D341Med (cell line): ENCODE measurements at places on chromosomes 11 and 22.

- no peak for DNase-seq
Measured at GRCh38 chr22:39546889-39547586, 14.5 kb upstream of the RPS19BP1 start.

GRCh38 chr11:9385327-9385899 lies 961 bp downstream of the IPO7 start:
- DNase-seq, result no peak

- no peak for DNase-seq
Measured at GRCh38 chr11:227824-228379, 8.2 kb downstream of the SIRT3 start.

DNA sequence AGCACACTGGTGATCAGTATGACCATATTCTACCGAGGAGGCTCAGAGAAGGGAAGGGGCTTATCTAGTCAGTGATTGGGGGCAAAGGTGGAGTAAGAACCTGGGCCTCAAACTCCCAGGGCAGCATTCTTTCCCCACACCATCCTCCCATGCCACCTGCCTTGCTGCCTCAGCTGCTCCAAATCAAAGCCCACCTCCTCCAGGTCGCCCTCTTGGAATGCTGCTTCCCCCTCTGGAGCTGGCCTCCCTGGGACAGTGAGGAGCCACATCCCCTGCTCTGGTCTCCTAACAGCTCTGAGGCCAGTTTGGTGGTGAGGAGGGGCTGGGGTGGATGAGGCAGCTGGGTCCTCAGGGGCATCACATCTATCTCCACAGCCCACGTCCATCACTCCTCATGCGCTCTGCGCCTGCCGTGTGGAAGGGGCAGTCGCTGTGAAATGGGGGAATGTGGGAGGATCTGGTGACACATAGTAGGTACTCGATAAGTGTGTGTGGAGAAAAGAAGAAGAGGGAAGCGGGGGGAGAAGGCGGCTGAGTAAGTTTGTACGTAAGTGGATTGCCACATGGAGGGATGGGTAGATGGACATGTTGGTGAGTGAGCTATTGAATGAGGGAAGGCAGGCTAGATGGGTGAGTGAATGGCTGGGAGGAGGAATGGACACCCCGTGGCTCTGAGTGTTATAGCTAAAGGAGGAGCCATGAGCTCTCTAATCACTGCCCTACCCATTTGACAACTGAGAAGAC lies 16.1 kb upstream of the ARHGEF17 start:
- DNase-seq, result no peak

- DNase-seq, result no peak
Measured at GRCh38 chr22:43164636-43165035, 13.3 kb downstream of the TSPO start.

GRCh38 chr11:134761386-134761785 lies 349.3 kb upstream of the B3GAT1 start:
- peak; percentile 83 for DNase-seq

- no peak for DNase-seq
Measured at GRCh38 chr11:134350381-134350780, 18.6 kb downstream of the GLB1L2 start.

GRCh38 chr11:116813781-116814471 lies 9.2 kb downstream of the APOA4 start:
- no peak for DNase-seq

- DNase-seq, result no peak
Measured at GRCh38 chr22:35575116-35575748, 34.6 kb downstream of the RASD2 start.

DNA sequence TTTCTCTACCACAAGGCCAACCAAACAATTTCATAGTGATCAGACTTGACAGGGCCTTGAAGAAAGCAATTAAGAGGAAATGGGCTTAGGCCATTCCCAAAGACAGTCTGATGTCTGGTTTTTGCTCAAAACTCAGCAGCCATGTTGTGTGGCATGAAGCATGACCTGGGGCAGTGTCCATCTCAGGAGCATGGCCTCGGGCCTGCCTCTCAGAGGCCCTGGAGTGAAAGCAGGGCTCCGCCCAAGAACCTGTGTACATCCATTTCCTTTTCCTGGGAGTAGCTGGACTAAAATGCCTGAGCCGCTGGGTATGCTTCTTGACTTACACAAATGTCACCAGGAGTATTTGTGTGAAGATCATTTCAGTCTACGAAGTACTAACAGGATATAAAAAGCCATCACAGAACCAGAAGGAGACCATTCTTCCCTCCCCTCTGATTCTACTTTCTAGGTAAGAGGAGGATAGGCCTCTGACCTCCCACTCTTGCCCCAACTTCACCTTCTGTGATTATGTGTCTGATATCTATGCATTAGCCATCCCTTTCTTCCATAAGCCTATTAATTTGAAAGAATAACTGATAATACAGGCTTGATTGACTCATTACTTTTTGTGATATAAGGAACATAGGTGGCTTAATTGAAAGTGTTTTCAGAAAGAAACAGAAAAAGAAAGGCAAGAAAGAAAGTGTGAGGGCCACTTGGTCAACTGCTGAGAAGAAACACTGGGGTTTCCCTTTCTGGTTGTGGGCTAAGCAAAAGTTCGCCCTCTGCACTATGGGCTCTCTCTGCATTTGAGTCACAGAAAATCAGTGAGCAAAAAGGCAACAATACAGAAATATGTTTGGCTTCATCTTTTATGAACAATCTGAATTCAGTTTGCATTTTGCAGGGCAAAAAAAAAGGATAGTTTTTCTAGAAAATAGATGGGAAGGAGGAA lies 188.6 kb upstream of the MTMR2 start:
- no peak for DNase-seq

GRCh38 chr22:38107692-38108515 lies 2.6 kb downstream of the BAIAP2L2 start:
- DNase-seq, result no peak

DNA sequence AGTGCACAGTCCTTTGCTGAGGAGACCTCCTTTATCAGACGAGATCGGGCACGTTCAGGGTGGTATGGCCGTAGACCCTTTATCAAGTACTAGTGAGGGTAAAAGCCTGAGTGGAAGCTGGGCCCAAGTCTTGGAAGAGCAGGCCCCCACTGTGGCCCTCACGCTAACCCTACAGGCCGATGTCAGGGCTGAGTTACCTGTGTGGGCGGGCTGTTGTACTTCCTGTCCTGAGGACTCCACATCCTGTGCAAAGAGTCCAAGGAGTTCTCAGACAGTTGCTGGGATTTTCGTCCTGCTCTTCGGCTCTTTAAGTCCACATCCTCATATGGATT lies 34.9 kb downstream of the RPL27A start:
- no peak for DNase-seq

DNA sequence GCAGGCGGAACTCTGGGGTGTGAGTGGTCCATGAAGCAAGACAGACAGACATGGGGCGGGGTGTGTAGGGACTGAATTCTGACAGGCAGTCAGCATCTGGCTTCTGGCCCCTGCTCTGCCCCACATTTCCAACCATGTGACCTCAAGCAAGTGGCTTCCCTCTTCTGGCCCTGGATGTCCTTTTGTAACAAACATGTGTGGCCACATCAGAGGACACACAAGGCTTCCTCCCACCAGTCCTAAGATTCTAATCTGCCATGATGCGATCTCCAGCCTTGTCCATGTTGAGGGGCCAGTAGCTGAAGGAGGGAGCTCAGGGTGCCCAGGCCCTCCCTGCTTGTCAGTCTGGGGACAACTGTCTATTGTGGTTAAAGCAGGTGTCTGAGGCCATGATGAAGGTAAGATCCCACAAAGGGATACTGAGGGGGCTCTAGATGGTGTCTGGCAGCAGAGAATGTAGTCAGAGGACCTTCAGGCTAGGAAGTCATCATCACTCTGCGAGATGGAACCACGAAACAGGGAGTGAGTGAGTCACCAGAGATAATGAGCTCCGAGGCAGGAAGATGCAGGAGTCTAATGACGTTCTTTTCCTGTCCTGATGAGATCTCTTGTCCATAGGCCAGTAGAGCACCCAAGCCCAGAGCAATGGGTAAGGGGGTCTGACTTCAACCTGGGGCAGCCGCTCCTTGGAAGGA lies 27.4 kb downstream of the DRD2 start:
- DNase-seq, result no peak
